ENCODE measurements at places on chromosomes 12 and 14.

- no peak for DNase-seq
- peaks cover 3% of the 10 kb centered on the region for H3K4me1 ChIP-seq
- H3K27ac ChIP-seq, result no peak overlapping the region
- H3K4me3 ChIP-seq, result no peak overlapping the region
- H3K36me3 ChIP-seq, result no peaks in the 10 kb centered on the region
- H3K27me3 ChIP-seq, result no peaks in the 10 kb centered on the region
These were observed 9.0 kb upstream of the CPNE6 start for GRCh38 chr14:24062216-24062980.

GRCh38 chr12:98999559-98999958, 354.5 kb downstream of the APAF1 start:
- H3K36me3 ChIP-seq, result no peaks in the 10 kb centered on the region
- H3K27me3 ChIP-seq, result no peaks in the 10 kb centered on the region
- no peaks in the 10 kb centered on the region for H3K4me1 ChIP-seq
- DNase-seq, result no peak
- H3K27ac ChIP-seq, result no peak overlapping the region

DNA sequence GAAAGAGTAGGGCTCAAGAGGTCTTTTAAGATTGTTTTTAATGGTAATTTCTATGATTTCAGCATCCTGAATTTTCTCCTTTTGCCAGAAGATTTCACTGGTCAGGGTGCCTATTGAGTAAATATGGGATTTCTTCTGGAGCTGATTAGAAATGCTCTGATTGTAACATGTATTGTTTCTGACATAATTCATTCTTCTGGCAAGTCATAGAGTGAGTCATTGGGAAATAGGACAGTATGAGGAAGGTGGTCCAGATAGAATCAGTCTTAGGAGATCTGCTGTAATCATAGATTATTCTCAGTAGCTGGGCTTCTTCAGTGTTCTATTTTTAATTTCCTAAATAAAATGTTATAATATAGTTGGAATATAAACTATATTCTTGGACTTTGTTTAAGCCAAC, 182.0 kb upstream of the NAV3 start:
- no peak overlapping the region for H3K4me3 ChIP-seq
- no peaks in the 10 kb centered on the region for H3K36me3 ChIP-seq
- H3K27me3 ChIP-seq, result no peaks in the 10 kb centered on the region
- DNase-seq, result no peak
- H3K27ac ChIP-seq, result no peak overlapping the region

- DNase-seq, result no peak
- H3K36me3 ChIP-seq, result no peaks in the 10 kb centered on the region
- no peaks in the 10 kb centered on the region for H3K27me3 ChIP-seq
- no peak overlapping the region for H3K4me3 ChIP-seq
- no peak overlapping the region for H3K27ac ChIP-seq
These were observed 21.5 kb downstream of the GNPNAT1 start for GRCh38 chr14:52769887-52770286.

DNA sequence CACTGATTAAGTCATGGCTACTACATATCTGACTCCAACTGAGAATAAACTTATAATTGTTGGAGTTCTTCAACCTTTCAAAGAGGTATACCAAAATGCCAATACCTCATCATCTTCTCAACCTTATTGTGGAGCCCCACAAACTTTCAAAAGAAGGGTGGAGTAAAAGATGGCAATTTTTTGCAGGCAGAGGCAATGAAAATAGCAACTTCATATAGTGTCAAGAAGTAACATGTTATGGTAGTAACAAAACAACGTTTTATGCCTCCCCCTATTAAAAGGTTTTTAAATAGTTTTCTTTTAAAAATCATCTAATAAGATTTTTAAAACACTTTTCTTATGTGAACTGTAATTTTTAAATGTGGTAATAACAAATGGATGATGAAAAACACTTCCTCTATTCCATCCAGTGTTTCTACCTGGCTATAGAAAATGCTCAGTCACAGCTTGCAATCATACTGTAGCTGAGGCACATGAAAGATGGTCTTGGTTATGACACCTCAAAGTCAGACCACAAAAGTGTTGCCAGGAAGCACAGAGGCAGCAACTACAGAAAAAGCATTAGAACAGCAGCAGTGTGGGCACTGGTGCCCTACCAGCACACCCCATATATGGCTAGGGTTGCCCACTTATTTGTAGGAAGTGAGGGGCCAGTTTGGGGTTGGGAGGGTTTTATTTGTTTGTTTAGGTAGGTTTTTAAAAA, 7.0 kb downstream of the PPP1R12A start:
- no peak overlapping the region for H3K27ac ChIP-seq
- no peak for DNase-seq
- H3K4me3 ChIP-seq, result no peak overlapping the region
- no peaks in the 10 kb centered on the region for H3K36me3 ChIP-seq
- peaks cover 7% of the 10 kb centered on the region for H3K4me1 ChIP-seq

DNA sequence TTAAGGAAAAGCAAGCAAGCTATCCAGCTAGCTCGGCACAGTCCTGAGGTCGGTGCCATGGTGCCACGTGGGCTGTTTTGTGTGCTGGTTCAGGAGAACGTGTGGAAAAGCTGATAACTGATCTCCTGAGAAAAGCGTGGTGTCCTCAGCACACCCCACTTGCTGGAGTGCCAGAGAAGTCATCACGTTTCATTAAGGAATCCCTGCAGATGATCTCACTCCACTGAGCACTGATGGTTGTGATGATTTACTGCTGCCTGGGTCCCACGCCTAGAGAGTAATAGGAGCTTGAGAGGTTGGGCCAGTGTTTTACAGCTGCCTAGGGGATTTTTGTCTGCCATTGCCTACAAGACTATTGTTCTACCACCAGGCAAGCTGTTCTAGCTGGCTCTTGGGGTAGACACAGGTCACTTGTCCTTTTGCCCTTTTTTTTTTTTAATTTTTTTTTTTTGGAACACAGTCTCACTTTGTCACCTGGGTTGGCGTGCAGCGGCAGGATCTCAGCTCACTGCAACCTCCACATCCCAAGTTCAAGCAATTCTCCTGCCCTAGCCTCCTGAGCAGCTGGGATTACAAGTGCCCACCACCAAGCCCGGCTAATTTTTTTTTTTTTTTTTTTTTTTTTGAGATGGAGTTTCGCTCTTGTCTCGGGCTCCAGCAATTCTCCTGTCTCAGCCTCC, 42.3 kb upstream of the EVL start:
- H3K27ac ChIP-seq, result no peak overlapping the region
- no peaks in the 10 kb centered on the region for H3K36me3 ChIP-seq
- H3K27me3 ChIP-seq, result no peaks in the 10 kb centered on the region
- DNase-seq, result peak; percentile 22

- peak overlapping the region; percentile 65 for H3K27ac ChIP-seq
- peaks cover 14% of the 10 kb centered on the region for H3K4me1 ChIP-seq
- DNase-seq, result peak; percentile 86
- no peak overlapping the region for H3K4me3 ChIP-seq
These were observed 10.1 kb upstream of the RTRAF start for GRCh38 chr14:51979088-51979709.
